ENCODE measurements at places on chromosomes 7 and 10.

DNA sequence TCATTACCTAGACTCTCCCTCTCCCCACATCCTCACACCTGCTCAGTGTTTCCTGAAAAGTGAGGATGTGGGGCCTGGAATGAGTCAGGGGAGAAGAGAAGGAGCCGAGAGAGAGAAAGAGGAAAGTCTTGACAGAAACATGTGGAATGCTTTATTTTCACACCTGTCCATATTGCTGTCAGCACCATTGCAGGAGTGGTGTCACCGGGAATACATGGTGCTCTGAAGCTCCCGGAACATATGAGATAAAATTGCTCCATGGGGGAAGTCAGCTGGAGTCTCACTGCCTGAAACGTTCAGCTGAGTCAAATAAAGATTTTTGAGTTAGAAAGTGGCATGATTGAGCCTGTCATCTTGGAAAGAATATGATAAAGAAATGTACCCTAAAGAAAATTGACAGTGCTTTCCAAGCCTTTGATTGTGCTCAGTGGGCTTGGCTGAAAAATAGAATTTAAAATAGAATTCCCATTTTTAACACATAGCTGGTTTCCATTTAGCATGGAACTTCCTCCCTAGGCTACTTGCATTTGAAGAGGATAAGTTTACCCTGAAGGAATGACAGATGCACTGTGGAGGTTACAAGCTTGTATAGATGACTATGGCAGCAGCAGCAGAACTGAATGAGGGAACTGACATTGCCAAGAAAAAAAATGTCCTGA lies 182.4 kb downstream of the PCLO start:
- no peak for DNase-seq

GRCh38 chr10:133420028-133420427 lies 4.4 kb downstream of the SPRN start:
- no peak for DNase-seq

DNA sequence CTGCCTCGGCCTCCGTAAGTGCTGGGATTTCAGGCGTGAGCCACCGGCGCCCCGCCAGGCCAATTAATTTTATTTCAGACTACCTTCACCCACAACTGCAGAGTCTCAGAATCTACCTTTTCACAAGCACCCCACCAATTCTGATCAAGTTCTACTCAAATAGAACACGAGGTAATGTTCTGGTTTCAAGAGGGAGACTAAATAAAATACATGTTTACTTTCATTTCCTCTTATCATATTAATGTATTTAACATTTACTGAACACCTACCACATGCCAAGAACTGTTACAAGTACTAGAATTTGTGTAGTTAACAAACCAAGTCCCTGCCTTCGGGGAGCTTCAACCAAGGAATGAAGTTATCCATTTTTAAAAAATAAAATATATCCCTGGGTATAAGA lies 25.5 kb upstream of the RGS10 start:
- no peak for DNase-seq

DNA sequence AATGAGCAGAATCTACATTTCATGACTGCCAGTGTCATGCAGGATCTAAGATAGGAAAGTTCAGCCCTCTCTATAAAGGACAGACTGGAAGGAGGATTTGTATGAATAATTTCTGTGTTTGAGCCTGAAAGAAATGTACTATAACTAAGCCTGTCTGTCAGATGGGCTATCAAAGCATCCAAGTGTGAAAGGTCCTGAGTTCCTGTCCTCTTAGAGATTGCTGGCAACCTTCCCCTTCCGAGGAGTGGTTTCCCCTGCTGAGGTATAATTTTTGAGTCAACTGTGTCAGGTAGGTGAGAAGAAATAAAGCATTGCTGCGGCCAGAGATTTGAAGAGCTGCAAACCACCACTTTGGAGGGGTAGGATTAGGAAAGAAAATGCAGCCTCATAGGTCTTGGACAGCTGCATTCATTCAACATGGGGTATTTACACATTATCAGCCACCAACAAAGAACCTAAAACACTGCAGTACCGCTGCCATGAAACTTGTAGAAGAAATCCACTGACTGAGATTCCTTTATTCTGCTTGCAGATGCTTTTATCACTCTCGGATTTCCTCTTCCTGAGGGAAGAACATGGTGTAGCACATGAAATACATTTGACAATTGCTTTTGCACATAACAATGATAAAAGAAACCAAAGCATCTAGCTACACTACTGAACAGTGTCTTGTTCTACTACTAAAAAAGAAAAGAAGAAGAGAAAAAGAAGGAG lies 189.1 kb downstream of the DGKI start:
- no peak for DNase-seq

DNA sequence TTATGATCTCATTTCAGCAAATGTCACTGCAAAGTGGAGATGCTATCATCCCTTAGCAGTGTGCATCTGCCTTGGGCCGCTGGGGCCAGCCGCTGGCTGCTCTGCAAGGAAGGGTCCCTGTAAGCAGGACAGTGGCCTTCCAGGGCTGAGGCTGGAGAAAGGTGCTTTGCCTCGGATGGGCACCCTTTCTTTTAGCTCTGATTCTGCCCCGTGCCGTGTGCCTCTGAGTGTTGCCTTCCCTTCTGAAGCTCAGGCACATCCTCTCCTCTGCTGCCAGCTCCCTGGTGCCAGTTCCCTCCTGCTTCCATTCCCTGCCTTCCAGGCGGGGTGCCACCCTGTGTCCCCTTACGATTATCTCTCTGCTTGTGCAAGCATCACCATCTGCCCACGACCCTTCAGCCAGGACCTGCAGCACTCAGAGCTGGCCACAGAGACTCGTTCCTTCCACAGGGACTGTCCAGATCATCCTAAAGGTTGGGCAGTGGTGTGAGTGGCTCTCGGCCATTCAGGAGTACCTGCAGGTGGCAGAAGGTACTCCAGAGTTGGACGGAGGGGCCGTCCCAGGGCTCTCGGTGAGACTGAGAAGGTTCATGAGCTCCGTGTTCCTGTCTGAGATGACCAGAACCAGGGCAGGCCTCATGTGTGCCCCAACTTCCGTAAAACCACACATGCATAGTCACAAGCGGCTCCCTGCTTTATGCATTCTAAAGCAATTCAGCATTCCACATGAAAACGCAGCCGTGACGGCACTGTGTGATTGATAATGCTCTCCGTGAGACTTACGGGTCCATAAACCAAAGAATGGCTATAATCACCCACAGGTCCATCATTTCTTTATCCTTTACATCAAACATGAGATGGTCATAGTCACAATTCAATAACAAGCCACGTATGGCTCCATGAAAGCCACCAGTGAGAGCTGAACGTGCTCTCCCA lies 371.4 kb downstream of the DNAJB6 start:
- no peak for DNase-seq

- no peak for DNase-seq
Observed at GRCh38 chr10:11326241-11326640, 285.2 kb downstream of the USP6NL start.

DNA sequence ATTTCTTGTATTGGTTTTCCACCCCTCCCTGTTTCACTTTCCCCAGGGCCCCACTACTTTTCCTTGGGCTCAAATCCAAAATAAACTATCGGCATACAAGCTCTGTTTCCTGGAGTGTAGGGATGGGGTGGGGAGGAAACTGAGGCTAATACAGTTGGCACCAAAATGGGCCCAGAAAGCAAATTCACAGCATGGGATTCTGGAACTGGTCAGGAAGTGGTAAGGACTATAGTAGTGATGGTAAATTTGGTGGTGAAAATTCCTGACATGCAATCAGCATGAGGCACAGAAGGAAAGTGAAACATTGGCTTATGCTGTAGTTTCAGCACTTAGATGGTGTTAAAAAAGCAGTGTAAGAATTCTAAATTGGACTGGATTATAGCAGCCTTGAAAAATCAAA lies 8.7 kb upstream of the SAMD9L start:
- DNase-seq = no peak

DNA sequence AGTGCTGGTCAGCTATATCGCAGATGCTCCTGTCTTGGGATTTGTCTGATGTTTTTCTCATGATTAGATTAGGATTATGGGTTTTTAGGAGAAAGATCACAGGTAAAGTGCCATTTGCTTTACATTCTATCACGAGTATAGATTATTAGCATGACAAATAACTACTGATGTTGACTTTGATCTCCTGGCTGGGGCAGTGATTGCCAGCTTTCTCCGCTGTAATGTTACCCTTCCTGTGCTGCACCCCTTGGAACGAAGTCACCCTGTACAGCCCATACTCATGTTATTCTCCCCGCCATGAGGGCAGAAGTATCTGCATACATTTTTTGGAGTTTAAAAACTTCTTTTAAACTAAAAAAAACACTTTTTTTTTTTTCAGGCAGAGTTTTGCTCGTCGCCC lies 10.8 kb upstream of the CLDN4 start:
- no peak for DNase-seq

Data from stimulated activated CD8-positive, alpha-beta memory T cell treated with anti-CD3 and anti-CD28 coated beads, Interleukin-7, amount 100 ng/mL, for 1 hour (primary cell).